ENCODE measurements at places on chromosomes 5 and 9.

DNA sequence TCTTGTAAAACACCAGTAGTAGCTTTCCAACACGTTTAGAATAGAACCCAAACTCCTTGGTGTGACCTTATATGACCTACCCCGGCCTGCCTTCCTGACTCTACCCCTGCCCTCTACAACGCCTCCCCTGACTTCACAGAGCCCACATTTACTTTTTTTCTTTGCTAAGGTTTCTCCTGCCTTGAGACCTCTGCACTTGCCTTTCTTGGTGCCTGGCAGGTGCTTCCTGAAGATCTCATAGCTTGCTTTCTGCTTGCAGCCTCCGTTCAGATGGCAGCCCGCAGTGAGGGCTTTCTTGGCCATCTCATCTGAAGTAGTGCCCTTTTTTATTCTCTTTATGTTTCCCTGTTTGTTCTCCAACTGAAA, 24.3 kb downstream of the NUP214 start:
- no peak for DNase-seq

GRCh38 chr5:67795781-67796477, 419.6 kb upstream of the PIK3R1 start:
- DNase-seq, result no peak

- DNase-seq, result no peak
These were observed at the start of gene TPM2 for GRCh38 chr9:35689542-35690293. Gene TPM2 (minus strand): TSS chr9:35689925. CDS start chr9:35689817, 108 bp downstream.

GRCh38 chr5:140227046-140227445, 52.1 kb downstream of the CYSTM1 start:
- no peak for DNase-seq

- DNase-seq, result no peak
These were observed 1.3 kb downstream of the ADRB2 start for GRCh38 chr5:148827723-148828122.

DNA sequence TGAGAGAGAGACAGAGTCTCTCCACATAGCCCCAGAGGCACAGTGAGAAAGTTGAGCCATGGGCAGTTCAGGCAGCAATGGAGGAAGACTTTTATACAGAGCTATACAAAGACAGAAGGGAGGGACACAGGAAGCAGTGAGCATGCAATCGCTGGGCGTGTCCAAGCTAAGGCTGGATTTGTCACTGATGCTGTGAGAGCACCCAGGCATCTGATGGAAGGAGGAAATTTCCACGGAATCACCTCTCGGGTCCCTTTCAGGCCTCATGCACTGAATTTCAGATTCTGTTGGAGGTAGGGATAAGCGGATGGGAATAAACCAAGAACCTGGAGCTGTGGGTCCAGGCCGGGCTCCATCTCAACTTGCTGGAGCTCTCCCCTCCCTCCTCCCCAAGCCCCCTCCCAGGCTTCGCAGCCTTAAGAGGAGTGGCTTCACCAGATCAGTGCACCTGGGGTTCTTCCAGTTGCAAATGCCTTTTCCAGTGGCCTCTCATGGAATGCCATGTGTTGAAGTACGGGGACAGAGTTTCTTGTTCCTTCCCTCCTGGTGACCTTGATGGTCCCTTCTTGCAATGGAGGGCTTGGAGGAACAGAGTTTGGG, 114.8 kb upstream of the ALDH1B1 start:
- no peak for DNase-seq

DNA sequence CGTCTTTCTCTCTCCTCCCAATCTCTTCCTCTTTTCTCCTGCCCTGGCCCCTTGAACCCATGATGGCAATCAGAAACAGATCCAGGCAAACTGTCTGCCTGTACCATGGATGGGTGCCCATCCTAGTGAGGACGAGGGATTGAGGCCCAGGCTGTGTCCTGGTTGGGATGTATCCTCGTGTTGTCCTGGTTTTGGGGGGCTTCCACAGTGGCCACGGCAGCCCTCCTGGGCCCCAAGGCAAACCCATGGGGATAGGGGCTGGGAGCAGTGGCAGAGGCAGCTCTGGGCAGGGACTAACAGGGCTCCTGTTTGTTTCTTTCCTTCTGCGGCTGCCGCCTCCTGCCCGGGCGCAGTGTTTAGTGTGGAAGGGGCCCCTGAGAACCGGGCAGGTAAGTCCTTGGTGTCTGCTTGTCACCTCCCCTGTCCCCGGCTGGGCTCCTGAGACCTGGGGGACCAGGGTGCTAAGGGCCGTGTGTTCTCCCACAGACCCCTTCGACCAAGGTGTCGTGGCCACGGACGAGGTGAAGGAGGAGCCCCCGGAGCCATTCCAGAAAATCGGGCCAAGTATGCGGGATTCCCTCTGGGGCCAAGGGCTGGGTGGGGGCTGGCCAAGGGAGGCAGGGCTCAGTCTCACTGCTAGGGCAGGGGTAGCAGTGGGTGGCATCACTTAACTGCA, 70.0 kb downstream of the AMBP start:
- no peak for DNase-seq

DNA sequence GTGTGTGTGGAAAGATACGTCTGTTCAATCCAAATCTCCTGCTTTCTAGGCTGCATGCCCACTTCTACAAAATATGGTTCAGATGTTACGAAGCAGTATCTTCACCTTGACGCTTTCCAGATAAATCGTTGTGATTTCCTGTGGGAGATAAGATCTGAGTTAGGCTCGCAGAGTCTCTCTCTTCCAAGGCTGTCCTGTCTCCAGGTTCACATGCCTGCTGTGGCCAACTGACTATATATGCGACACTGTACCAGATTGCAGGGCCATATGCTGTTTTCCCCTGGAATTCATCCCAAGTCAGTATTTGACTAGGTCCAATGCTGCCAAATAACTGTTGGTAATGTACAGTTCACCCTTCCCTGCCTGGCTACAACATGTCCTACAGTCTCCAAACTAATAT, 47.9 kb downstream of the TMEM252 start:
- no peak for DNase-seq

GRCh38 chr9:123169926-123170325, 98.5 kb downstream of the STRBP start:
- no peak for DNase-seq

DNA sequence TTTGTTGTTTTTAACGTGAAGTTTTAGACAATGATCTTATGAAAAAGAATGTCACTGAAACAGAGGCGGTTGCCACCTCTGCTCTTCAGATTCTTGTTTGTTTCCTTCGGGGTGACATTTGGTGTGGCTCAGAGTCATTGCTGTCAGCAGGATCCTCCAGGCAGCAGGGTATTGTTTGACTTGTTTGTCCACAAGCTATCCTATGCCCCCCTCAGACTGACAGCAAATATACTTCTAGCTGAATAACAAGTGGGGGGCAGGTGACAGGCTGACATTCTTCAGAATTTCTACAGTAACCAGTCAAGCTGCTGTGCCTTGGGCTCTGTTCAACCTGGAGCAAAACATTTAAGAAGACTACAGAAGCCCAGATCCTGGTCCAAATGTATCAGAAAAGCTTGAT, 383.3 kb downstream of the YTHDC2 start:
- DNase-seq, result no peak

- DNase-seq, result no peak
These were observed 13.6 kb upstream of the HAVCR1 start for GRCh38 chr5:157072508-157072907.

DNA sequence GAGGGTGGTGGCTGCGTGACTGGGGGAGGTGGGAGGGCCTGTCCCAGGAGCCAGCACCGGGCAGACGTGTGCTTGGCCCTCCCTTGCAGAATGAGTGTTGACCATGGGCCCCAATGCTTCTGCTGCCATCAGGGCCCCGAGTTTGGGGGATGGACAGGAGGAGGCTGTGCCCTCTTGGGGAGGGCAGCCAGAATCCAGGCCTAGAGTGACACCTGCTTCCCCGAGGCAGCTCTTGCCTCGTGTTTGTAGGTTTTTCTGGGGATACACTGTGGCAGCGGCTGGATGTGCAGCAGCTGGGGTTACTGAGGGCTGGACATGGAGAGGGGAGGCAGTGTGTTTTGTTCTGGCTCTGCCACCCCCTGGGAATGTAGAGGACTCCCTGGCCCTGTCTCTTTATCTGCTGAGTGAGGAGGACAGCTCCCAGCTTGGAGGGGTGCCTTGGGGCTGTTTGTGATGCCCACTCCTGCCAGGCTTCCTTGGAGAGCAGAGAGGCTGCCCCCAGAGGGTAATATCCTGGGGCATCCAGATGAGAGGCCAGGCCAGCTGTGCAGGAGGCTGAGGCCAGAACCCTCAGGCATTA, 22.7 kb downstream of the WNK2 start:
- DNase-seq, result no peak

DNA sequence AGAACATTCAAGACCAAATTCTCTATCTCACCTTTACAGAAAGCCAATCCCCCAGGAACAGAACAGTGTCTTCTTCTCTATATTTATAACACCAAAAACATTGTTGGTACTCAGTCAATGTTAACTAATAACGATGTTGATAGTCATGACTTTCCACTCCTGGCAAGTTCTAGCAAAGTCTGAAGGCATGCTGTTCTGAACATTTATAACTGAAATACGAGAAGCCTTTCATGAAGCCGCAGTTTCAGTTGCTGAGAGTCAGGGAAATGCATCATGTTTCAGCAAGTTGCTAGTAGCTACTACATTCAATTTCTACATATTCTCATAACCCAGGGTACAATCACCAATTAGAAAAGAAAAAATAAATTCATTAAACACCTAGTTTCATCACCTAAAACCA, 301.4 kb downstream of the PDE4D start:
- DNase-seq, result no peak

GRCh38 chr5:93604644-93605515, 21.9 kb downstream of the NR2F1 start:
- DNase-seq, result no peak

DNA sequence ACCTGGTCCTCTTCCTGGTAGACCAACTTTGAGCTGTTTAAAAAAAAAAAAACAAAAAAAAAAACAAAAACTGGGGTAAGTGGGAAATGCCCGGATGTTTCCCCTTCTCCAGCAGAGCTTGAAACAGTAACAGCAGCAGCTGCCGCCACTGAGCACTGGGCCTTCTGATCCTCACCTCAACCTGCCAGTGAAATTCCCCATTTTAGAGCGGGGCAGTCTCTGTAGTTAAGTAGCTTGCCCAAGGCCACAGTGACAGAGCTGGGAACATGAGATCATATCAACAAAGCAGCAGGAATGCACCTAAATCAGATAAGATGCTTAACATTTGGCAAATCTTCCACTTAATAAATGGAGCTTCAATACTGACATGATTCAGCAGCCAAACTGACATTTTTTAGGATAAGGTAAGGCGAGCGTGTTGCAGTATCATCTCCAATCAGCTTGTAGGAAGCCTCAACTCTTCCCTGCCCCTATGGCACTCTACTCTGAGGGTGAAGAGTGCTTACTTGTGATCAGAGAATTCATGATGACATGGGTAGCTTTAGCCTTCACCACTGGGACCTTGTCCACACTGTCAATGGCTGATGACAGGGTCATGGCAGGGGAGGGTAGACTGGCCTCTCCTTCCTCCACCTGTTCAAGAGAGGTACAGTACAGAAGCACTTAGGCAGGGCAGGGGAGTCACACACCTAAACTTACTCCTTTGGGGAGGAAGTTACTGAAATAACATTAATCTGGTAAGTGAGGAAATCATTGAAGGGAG, 9.3 kb downstream of the KIAA1191 start:
- DNase-seq, result no peak

DNA sequence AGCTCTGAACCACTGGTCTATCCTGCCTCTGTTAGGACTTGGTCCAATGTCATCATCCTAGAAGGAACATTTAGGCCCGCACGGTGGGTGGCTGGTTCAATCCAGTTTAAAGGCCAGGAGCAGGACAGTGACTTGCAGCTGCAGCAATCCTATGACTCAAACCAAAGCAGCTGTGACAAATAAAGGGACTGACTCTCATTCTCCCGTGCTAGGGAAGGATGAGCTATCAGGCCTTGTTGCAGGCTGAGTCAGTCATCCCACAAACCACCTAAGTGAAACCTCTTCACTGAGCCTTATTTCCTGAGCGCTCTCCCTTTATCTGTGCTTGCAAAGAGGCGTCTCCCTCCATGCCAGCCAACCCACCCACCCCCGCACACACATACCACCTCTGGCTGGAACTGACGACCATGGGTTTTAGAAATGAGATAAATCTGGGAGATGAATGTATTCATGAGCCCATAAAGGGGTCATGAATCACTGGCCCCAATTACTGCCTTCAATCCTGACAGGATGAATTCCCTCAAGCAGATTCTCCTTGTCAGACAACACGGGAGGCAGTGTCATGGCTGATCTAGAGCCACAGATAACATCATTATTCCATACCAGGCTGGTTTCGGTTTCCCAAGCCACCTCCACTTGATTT, 93.4 kb downstream of the KCNIP1 start:
- DNase-seq, result no peak

DNA sequence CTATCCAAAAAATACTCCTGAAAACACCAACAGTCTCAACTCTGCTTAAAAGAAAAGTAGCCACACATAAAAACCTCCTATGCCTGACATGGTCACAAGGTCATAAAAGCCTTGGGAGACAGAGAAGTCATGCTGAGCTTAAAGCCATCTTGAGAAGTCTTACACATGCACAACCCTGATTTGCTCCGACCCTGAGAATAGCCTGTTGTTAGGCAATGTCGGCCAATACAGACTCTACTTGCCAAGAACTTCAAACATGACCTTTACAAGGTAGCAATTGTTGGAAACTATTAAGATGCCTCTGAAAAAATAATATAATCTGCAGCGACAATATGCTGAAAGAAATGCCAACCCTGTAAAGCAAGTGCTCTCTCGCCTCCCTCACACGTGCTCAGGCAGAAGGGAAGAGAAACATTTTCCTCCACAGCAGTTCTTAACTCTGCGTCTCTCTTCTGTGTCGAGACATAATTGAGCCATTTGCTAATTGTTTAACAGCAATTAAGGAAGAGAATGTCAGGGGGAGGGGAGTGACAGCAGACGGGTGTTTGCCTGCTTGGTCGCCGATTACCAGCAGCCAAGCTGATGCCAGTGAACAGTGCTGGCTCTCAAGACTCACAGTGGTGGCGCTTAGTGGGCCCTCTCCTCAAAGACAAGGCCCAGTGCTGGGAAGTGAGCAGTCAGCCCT, 393.6 kb downstream of the SPOCK1 start:
- DNase-seq, result no peak

DNA sequence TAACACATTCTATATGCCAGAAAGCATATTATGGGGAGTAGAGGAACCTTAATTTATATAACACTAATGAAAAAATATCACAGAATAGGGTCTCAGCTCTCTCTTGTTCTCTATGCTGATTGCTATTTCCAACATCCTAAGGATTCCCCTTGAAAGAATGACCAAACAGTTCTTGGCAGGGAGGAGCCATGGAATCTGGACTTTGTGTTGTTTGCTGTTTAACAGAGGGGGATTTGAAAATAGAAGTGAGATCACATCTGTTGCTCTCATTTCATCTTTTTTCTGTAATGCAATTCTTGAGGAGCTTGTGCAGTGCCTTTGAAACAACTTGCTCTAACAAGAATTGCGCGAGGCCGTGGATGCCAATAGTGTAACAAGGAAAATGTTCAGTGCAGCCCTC, 755.3 kb downstream of the TLE1 start:
- no peak for DNase-seq

DNA sequence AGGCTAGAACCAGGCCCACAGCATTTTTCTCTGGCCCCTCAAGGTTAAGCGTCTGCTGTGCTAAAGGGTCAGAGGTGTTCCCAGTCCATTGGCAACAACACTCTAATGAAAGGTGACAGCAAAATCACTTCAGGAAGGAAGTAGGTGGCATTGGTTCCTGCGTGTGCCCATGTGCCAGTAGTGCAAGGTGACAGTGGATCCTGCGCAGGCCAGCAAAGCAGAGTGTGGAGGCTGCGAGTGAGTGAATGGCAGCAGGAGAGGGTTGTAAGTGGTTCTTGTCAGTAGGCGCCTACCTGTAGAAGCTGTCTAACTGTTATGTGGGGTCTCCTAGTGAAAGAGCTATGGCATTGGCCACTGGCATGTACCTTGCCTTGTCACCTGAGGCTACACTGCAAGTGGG, 898.2 kb upstream of the TYRP1 start:
- no peak for DNase-seq

Data from stimulated activated CD4-positive, alpha-beta T cell treated with anti-CD3 and anti-CD28 coated beads, TNF-alpha, amount 100 ng/mL, for 1 hour (primary cell).